ENCODE measurements at places on chromosomes 12 and 14.

- no peak for DNase-seq
Measured at GRCh38 chr12:19148860-19149259, 19.3 kb downstream of the PLEKHA5 start.

GRCh38 chr12:92605621-92606170, 97.1 kb upstream of the PLEKHG7 start:
- DNase-seq, result no peak

GRCh38 chr12:104687823-104688573, 231.2 kb downstream of the CHST11 start:
- no peak for DNase-seq

DNA sequence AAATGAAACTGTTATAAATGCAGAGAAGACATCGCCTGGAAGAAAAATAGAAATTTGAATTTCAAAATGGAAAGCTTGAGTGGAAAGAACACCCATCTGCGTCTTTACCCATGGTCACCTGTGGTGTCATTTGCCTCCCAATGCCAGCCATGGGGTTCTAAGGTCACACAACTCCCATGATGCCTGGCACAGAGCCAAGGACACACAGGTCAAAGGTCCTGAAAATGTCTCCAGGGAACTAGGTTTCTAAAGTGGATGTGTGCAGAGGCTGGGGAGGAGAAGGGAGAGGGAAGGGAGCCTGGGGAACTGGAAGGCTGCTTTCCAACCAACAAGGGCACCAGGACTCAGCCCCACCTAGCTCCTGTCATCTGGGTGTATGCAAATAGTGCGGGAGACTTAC, 724.0 kb upstream of the TMEM132C start:
- DNase-seq, result no peak

DNA sequence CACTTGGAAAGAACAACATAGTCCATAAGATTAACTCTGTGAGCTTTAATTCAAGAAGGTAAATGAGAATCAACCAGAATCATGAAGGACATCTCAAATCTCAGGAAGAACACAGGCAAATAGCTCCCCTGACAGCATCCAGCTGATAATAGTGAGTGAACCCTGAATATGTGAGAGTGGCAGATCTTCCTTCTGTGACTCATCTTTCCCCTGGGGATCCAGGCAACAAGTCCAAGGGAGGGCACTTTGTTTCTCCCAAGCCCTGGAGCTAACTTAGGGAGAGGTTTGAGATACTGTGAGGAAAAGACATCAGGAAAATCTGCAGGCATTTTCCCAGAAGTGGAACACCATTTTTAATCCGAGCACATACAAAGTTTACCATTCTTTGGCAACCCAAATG, 763.9 kb upstream of the MGAT4C start:
- no peak for DNase-seq

DNA sequence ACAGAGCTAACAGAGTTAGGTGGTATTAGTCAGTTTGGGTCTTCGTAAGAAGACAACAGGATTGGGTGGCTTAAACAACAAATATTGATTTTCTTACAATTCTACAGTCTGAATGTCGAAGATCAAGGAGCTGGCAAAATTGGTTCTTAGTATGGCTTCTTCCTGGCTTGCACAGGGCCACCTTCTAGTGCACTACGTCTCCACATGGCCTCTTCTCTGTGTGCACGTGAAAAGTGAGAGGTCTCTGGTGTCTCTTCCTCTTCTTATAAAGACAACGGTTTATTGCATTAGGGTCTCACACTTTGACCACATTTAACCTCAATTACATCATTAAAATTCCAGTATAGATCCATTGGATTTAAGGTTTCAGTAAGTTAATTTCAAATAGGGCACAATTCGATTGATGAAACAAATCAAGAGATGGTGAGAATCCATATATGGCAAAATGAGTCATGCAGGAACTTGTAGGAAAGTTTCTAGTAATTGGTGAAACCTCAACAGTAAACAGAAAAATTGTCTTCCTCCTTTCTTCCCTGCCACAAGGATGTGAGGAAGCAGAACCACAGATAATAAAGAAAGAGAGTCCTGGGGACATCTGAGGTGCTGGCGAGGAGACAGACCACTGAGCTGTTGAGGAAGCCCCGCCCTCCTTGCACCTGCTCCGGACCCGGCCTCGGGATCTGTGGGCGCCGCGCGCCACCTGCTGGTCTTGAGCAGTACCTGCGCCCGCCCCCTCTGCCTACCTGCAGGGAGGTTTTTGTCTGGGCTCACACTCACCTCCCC, 846.7 kb downstream of the TMEM121 start:
- DNase-seq, result peak; percentile 20

GRCh38 chr12:94952325-94952724, 51.2 kb downstream of the NDUFA12 start:
- DNase-seq, result no peak

DNA sequence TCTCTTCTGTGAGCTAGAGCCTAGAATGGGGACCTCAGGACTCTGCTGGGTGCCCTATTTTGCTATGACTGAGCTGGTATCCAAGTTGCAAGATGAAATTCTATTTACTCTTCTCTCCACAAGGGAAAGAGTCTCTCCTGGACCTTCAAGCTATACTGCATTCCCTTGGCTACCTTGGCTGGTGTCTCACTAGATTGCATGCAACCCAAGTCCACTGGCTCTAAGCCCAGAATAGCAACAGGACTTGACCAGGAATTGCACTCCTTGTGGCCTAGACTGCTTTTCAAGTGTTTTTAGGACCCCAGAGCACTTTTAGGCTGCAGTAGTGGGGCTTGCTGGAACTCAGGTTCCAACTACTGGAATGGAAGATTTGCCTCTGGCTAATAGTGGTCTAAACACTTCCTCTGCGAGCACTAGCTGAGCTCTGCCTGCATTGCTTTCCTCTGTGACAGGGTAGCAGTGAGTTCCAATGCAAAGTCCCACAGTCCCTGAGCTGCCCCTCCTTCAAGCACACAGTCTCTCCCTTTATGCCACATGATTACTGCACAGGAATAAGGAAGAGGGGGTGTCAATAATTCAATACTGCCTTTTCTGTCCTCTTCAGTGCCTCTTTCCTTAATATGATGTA, 1009.1 kb upstream of the FLRT2 start:
- no peak for DNase-seq

DNA sequence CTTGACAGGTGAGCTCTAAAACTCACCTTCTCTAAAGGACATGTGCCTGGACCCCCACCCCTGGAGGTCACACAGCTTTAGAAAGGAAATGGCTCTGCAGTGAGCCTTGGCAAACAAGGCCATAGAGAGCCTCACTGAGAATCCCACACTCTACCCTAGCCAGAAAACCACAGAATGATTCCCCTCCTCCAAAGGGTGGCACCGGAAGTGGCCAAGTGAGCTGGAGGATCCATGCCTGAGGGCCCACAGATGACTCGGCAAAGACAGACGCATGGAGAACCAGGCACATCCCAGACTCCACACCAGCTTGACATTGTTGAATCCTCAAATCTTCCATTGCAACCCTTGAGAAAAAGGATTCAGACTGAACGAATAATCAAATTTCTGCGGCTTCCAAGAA, 54.2 kb upstream of the PTHLH start:
- DNase-seq, result no peak

- DNase-seq, result no peak
Measured at GRCh38 chr12:60014436-60014835, 418.6 kb downstream of the SLC16A7 start.

DNA sequence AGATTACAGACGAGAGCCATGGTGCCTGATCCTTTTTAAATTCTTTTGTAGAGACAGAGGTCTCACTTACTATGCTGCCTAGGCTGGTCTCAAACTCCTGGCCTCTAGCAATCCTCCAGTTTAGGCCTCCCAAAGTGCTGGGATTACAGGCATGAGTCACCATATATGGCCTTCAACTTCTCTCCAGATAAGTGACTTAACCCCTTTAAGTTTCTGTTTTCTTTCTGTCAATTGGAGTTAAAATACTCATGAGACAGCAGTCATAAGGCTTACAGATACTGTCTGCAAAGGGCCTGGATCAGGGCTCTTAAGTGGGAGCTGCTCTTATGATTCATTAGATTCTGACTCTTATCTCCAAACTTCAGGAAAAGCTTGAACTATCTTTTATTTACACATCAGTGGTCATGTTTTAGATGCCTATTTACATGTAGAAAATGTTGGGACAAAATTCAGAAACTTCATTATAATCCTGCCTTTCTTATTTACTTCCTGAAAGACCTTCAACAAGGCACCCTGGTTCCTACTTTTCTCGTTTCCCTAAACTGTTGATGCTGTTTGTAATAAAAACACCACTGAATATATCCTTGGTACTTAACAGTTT, 271.5 kb upstream of the TBX3 start:
- no peak for DNase-seq

DNA sequence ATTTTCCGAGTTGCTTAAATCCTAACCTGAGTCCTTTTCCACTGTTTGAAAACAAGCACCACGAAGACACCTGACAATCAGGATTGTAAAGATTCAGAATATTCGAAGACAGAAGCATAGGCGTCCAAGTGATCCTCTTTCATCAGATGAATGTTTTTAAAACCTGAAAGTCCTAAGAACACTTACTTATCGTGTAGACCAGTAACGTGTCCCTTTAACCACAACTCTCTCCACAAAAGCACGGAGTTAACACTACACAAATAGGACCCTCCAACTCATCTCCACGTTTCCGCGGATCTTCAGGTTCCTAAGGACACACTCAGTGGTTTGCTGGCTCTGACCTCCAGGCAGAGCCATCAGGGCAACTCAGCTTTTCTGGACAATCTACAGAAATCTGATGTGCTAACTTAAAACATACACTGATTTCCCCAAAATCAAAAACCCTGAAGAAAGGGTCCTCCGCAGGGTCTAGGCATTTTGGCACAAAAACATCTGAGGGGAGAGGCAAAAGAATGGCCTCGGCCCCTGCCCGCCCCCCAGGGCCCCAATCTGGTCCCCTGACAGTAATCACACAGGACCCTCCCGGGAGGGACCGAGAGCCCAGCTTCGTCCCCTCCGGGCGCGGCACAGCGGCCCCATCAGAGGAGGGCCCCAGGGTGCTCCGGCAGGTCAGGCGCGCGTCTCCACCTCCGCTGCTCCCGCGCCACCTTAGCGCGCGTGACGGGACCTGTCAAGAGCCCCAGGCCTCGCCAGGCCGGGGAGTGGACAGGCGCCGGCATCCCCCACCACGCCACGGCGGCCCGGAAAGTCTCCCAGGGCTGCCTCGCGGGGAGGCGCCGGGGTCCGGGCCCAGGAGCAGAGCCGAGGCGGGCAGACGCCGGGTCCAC, 925 bp downstream of the DICER1 start:
- peak; percentile 42 for DNase-seq

GRCh38 chr14:61598980-61599379, 96.3 kb upstream of the HIF1A start:
- no peak for DNase-seq

- no peak for DNase-seq
Measured at GRCh38 chr12:6824085-6824775, 2.6 kb downstream of the GPR162 start.

- DNase-seq, result no peak
Measured at GRCh38 chr12:118575730-118576129, 199.4 kb downstream of the SUDS3 start.

- no peak for DNase-seq
Measured at GRCh38 chr14:104290058-104290667, 151.8 kb downstream of the KIF26A start.
